H1 (cell line): ENCODE measurements at places on chromosomes 16 and 17.

GRCh38 chr17:56314026-56314425, 160.8 kb downstream of the ANKFN1 start:
- DNase-seq, result no peak

GRCh38 chr17:17141279-17141678, 64.9 kb downstream of the PLD6 start:
- no peak for DNase-seq

DNA sequence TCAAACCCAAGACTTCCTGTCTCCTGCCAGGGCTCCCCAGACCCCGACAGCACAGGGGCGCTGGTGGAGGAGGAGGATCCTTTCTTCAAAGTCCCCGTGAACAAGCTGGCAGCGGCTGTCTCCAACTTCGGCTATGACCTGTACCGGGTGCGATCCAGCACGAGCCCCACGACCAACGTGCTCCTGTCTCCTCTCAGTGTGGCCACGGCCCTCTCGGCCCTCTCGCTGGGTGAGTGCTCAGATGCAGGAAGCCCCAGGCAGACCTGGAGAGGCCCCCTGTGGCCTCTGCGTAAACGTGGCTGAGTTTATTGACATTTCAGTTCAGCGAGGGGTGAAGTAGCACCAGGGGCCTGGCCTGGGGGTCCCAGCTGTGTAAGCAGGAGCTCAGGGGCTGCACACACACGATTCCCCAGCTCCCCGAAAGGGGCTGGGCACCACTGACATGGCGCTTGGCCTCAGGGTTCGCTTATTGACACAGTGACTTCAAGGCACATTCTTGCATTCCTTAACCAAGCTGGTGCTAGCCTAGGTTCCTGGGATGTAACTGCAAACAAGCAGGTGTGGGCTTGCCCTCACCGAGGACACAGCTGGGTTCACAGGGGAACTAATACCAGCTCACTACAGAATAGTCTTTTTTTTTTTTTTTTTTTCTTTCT, 8.1 kb downstream of the SERPINF1 start:
- DNase-seq, result no peak

DNA sequence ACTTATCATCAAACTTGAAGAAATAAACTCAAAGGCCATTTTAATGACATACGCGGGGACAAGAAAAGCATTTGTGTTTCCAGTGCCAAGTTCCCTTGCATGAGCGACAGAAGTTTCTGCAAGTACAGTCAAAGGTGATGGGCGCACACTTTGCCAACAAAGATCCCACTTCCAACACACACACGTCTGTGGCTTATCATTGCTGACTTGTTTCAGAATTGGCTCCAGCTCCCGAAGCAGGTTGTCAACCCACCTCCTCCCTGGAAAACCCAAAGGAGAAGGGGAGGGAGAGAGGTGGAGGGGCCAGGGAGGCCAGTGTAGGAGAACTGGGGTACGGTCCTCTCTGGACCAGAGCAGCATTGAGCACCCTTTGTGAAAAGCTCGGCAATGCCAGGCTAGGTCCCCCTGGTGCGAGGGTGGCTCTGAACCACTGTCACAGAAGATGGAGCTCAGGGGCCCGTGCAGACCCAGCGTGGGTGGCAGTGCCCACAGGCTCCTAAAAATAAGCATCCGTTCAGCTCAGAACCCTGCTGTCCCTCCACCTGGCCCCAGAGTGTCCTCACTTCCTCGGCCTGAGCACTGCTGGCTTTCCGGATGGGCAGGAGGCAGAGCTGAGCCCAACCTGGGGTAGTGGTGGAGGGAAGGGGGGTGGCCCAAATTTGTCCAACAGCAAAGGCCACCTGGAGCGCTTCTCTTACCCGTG, 33.2 kb downstream of the RBFOX3 start:
- DNase-seq, result no peak

DNA sequence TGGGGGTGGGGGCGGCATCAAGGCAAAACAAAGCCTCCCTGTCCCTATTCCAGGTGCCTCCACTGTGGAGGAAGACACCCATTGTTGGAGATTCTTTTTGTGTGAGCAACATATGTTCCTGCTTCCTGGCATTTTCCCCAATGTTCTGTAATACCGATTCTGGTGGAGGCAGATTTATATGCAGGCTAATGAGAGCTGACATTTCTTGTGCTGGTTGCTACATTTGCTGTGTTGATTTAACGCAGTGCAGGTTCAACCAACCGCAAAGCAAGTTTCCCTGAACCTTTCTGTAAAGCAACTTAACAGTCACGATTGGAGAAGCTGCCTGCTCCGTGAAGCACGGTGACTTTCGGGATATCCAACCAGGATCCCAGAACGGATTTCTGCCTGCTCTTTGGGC, 260.5 kb downstream of the CBLN1 start:
- DNase-seq, result peak; percentile 40

- DNase-seq, result no peak
Observed at GRCh38 chr17:3794557-3795389, 6.2 kb downstream of the ITGAE start.

- no peak for DNase-seq
Observed at GRCh38 chr16:66093191-66093590, 273.3 kb upstream of the CDH5 start.

- DNase-seq, result no peak
Observed at GRCh38 chr17:76191896-76192295, 48.4 kb downstream of the RNF157 start.

DNA sequence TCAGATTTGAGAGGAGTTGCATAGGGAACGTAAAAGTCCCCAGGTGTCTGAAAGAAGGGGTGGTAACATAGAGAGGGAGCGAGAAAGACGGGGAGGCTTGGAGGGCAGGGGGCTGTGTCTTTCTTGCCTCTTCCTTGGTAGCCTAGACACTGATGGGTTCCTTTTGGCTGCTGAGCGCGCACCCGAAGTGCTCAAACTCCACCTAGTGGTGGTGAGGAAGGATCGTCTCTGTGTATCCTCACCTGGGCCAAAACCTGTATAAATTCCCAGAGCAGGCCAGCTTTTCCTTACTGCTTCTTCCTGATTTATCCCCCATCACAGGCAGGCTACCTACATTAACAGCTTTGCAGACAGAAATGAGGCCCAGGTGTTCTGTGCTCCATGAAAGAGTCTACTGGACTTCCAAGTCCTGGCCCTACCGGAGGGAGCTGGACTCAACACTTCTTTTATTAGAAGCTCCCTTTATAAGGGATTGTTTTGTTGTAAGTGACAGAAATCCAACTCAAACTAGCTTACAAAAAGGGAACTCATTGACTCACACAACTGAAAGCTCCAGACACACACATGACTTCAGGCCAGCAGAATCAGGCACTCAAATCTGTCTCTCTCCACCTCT, 5.5 kb upstream of the SLC25A35 start:
- DNase-seq, result peak; percentile 63

DNA sequence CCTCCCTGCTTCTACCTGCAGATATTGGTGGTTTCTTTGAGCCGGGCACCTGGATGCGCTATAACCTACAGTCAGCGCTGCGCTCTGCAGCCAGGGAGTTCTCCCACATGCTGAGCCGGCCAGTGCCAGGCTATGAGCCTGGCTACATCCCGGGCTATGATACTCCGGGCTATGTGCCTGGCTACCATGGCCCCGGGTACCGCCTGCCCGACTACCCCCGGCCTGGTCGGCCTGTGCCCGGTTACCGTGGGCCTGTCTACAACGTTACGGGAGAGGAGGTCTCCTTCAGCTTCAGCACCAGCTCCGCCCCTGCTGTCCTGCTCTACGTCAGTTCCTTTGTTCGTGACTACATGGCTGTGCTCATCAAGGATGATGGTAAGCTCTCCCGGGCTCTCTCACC, 13.2 kb downstream of the CNTNAP1 start:
- DNase-seq, result no peak

DNA sequence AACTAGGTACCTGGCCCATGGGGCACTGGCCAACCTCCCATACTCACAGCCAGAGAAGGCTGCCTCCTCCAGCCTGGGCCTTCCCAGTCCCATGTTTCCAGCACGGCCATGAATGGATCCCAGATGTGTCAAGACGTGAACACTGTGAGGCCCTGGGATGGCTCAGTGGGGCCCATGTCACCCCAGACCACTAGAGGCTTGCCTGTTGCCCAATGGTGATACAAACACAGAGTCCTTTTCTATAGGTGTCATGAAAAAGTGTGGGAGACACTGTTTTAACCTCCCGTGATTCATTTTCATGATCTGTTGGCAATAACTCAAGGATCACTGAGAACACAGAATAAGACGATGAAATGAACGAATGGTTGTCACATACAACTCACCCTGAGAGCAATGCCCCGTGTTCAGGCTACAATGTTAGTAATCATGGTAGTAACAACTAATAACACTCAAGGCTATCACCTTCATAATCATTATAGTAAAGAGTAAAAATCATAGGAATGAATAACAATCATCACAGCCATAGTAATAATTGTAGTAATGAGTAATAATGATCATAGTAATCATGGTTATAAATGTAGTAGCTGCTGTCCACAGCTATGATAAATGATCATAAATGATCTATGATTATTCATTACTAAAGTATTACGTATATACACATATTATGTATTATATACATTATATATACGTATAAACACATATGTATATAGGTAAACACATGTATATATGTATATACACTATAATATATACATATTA, 64.0 kb downstream of the DYNLRB2 start:
- no peak for DNase-seq

DNA sequence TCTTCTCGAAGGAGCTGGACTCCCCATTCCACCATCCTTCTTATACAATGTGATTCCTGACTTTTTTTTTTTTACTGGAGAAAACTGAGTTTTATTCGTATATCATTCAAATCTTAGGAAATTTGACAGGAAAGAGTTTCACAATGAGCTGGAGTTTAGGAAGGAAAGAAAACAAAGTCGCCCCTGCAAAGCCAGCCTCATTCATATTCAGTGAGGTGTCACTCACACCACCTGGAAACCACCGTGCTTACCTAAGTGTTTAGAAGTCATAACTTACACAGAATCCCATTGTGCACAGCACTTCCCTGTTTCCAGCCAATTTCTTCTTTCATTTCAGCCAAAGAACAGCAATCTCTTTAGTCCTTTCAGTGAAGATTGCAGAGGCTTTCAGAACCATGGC, 90.3 kb upstream of the CHMP6 start:
- DNase-seq, result no peak
